CD4-positive, alpha-beta T cell treated with Interleukin-17A for 1 hour (primary cell): ENCODE measurements at places on chromosomes 11 and 22.

DNA sequence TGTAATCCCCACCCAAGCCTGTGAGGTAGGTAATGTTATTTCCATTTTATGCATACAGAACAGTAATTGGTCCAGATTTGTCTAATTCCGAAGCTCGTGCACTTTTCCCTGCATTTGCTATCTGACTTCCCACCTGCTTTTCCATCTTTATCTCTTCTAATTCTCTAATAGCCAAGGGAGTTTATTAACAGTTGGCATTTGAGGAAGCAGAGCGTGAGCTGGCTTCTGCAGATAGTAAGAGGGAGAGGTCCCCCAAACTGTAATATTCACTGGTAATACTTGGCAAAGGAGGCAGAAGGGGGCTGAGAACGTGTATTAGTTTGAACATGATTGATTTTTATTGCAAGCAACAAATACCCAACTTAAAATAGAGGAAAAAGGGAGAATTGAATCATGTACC lies 110.8 kb upstream of the SPON1 start:
- DNase-seq, result no peak

DNA sequence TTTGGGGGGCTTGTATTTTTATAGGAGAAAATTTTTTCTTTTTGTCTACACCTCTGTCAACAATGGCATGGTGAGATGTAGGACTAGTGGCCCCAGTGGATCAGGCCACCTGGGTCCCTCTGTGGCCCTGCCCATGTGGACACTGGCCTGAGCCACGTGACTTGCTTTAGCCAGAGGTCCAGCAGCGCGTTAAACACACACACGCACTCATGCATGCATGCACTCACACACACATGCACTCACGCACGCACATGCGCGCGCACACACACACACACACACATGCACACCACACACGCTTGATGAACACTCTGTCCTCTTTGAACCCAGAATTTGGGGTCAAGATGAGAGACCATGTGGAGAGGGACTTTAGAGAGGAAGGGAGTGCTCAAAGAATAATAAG lies 59.4 kb upstream of the NUP50 start:
- DNase-seq, result no peak

DNA sequence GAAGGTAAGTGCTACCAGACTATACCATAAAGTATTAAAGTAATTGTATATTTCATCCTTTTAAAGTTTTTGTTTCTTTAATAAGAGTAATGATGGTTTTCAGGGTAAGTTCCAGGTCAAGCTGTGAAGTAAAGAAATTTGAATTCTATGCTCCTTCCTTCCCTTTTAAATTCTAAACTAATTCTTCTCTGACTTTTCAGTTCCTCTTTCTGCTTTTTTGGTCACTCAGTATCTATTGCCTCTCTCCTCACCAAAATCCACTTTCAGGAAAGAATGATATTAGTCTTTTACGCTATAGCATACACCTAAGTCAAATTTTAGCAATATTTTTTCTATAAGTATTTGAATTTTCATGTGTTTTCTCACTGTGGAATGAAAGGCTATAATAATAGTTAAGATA lies 8.2 kb downstream of the MMP8 start:
- DNase-seq, result no peak

DNA sequence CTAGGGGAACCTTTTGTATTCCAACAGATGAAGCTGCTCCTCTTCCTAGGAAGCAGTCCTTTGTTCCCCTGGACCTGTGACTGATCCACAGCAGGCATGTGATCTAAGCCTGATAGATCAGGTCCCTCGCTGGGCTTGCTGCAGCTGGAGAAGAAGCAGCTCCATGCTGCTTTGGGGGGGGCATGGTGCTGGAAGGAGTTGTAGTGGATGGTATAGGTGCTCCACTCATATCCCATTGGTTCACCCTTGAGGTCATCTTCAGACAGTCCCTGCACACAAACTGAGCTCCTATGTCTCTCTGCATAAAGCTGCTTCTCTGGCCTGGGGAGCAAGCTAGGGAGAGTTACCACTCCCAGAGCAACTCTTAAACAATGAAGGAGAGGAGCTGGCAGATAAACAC lies 9.5 kb upstream of the RIC3 start:
- DNase-seq, result no peak

GRCh38 chr11:19349340-19350025 lies 108.7 kb upstream of the E2F8 start:
- no peak for DNase-seq

DNA sequence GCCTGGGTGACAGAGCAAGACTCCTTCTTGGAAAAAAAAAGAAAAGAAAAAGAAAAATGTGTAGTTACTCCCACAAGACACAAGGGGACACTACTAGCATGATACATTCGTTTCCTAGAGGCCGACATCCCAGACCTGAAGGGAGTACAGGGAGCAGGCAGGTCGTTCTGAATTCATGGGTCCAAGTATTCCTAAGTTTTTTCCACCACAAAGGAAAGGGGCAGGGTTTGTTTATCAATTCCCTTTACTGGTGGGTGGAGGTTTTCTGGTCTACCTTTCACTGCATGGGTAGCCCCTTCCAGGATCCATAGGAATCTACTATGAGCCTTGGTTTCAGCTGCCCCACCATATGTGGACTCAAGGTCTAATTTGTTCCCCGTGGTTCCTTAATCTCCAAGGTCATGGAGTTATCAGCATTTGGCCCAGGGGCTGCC lies 11.8 kb downstream of the TIGD3 start:
- peak; percentile 77 for DNase-seq

DNA sequence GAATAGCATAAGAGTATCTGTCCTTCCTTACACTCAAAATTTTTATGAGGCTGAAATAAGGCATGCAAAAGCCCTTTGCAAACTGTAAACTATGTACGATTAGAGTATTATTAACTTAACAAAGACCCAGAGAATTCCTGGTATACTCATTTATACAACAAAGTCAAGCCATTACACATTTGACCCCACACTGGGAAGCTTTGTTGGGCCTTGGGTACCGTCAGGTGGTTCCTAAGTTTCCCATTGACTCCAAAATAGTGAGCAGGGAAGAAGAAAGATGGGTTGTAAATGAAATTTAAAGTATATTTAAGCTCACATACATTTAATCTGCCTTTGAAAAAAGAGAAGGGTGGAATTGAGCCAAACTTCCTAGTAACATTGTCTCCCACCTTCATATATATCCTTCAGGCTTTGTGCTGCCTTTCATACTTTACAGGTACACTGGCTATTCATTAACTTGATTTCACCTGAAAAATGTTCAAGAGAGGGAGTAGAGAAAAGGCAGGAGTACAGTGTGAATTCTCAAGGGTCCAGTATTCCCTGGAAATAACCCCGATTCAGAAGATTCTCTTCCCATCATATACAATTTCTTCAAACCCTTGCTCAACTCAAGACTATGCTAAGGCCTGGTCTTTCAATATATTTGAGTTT lies 68.6 kb downstream of the SOX6 start:
- DNase-seq, result no peak

DNA sequence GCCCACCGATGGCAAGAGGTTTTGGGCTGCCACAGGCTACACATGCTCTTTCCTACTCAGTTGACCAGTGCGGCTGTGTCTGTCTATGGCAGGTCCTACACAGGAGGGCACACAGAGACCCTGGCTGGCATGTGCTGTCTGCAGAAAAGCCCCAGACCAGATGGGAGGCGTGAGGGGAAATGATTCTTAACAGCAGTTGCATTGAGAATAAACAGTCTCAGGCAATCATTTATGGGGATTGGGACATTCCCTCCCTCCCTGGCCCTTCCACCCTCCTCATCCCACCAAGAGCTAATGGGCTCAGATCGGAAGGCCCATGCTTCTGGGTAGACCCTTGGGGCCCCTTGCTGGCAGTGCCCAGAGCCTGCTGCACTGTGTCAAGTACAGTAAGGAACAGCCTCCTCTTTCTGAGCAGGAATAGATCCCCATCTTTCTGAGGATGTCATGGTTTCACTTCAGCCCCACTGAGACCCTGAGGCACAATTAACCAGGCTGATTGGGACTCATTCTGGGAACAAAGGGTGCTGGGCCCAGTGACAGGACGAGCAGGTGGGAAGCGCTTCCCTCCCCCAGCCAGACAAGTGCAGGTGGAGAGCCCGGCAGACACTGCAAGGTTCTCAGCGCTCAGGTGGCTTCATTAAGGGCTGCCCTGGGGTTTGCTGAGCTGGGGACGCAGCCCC lies 28.3 kb downstream of the TSPAN18 start:
- no peak for DNase-seq

- no peak for DNase-seq
These were observed 1.6 kb downstream of the PPP2R1B start for GRCh38 chr11:111764621-111765020.

DNA sequence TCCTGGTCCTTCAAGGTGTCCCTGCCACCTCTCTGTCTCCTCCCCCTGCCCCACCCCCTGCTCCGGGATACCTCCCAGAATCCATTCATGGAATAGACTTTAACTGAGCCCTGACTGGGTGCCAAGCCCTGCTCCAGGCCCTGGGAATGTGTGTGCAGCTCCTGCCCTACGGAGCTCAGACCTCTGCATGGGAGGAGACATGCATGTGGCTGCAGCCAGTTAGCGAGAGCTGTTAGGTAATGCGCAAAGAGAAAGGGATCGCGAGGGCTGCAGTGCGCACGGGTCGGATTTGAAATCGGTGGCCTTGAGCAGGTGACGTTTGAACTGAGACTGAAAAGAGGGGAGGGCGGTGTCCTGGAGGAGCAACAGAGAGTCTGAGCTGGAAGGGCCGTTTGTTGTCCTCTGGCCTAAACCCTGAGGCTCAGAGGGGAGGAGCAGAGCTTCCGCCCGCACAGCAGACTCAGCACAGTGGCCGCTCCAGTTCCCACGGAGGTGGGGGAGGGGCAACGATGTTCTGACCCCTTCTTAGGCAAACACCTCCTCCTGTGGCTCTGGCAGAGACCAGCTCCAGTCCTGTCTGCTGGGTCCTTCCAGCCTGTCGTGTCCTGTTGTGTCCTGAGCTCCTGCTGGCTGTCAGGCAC lies 19.8 kb upstream of the LRRC10B start:
- no peak for DNase-seq

GRCh38 chr22:31230871-31231621 lies 18.9 kb downstream of the LIMK2 start:
- peak; percentile 76 for DNase-seq
